AG10803 (cell line): ENCODE measurements at places on chromosomes 7 and 10.
A peak's percentile ranks its signal among the peaks of the same experiment; 100 is the strongest.

GRCh38 chr10:132626761-132627665 lies 89.4 kb downstream of the INPP5A start:
- DNase-seq: no peak

DNA sequence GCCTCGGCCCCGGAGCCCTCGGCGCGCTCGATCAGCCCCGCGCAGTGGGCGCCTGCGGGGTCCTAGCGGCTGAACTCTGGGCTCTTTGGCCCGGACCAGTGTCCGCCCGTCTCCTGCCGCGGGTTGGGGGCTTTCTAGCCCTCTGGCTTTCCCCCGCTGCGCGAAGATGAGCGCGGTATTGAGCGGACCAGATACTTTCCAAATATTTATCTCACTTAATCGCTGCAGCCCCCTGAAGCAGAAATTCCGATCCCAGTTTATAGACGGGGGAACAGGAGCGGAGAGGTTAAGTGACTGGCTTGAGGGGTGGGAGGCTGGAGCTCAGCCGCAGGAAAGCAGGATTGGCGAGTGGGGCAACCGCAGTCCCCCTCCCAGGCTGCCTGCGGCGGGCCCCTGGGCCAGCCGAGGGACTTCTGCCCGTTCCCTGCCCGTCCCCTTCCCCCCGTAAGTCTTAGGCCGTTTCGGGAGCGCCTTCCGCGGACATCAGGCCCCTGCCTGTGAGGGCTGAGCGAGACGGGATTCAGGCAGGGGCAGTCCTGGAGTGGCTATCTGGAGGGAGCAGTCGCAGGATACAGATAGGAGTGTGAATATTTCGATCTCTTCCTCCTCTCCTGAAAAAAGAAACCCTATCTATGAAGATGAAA lies 565 bp downstream of the STRIP2 start:
- DNase-seq: no peak

- DNase-seq: no peak
Observed at GRCh38 chr7:100353685-100354330, 4.1 kb upstream of the PILRB start.

DNA sequence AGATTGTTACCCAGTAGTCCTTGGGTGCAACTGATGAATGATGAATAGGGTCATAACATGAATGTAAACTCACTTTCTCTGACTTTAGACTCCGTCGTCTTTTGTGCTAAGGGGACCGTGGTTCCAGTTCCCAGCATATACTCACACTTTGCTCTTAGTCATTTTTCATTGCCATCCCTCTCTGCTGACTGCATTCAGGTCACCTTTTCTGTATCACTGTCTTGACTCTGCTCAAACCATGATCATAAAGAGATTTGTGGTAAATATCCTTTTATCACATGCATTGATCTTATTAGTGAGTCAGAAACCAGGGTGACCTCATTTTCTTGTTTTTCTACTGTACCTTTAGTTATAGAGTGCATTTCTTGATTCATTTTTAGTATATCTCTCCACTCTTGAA lies 141.1 kb upstream of the AGR3 start:
- DNase-seq: no peak

- DNase-seq: no peak
Observed at GRCh38 chr10:35927341-35927740, 285.2 kb upstream of the FZD8 start.

GRCh38 chr7:80520199-80520598 lies 8.3 kb upstream of the GNAT3 start:
- no peak for DNase-seq

- no peak for DNase-seq
Observed at GRCh38 chr10:68261132-68261856, 29.4 kb upstream of the ATOH7 start.

DNA sequence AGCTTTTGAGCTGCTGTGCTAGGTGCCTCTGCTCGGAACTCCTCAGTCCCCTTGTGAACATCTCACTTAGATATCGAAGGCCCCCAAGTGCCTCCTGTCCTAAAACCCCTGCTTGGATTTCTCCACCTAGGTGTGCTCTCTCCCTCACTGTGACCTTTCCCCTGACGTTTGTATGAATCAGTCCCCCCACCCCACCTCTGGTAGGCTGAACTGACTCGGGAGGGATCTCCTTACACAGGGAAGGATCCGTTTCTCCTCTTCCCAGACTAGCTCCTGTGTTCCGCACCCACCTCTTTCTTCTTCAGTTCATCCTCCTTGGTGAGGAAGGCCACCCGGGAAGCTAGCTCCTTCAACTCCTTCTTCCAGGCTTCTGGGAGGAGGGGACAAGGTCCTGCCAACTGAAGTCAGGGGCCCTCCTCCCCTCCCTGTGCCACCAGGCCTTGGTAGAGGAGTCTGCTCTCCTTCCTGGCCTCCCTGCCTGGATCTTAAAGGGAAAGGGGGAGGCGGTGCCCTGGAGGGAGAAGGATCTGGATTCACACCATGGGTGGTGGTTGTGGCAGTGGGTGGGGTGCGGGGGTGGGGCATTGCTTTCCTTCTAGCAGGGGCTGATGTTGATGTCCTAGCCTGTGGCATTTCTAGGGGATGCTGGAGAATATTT lies 6.8 kb downstream of the TBATA start:
- DNase-seq: no peak

- no peak for DNase-seq
Observed at GRCh38 chr10:129965425-129965808, 1.3 kb upstream of the EBF3 start.

DNA sequence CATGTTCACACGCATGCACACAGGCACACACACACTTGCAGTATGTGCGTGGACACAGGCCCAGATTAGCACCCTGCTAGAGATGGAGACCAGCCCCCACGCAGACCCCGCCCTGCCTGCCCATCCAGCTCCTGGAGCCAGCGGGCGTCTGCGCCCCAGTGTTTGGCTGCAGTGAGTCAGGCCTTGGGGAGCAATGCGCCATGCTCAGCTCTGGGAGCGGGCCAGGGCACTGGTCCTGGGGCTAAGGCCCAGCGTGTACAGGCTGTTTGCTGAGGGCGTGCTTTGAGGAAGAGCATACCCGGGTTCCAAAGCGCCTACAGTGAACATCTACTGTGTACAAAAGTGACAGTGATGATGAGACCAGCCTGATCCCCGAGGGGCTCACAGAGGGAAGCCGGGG lies 16.0 kb upstream of the ELFN1 start:
- DNase-seq: no peak

- peak; percentile 43 for DNase-seq
Observed at GRCh38 chr7:42233171-42233570, 3.8 kb downstream of the GLI3 start.

DNA sequence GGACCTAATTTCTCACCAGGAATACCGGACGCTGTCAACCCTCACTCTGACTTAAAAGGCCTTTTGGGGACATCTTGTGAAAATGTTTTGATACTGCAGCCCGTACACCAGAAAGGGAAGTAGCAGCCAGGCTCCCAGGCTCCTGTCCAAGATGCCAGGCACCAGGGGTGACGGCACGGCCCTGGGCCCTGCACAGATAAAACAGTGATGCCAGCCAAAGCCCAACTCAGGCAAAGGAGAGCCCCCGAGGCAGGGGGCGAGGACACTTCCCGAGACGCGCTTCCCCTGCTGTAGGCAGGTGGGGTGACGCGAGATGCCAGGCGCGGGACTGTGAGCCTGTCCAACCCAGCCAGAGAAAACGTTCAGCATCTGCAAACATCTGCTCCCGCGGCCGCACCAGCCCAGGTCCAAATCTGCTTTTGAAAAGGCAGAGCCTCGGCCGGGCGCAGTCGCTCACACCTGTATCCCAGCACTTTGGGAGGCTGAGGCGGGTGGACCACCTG lies 15.7 kb downstream of the ZFAND2A start:
- peak; percentile 50 for DNase-seq

DNA sequence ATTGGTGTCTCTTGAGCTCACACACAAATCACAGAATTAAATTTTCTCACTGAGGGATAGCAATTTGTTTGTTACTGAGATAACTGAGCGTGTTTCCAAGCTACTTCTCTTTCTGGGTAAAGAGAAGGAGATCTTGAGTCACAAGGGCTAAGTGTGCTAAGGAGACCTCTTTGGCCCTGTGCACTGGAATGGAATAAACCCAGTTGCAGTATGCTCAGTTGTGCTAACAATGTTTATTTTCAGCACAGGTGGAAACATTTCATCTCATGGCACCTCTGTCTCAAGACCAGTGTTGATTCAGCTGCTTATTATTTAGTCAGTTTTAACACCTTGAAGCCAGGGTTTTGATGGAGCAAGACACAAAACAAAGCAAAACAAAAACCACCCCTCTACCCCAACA lies 22.5 kb upstream of the UBE2H start:
- no peak for DNase-seq

DNA sequence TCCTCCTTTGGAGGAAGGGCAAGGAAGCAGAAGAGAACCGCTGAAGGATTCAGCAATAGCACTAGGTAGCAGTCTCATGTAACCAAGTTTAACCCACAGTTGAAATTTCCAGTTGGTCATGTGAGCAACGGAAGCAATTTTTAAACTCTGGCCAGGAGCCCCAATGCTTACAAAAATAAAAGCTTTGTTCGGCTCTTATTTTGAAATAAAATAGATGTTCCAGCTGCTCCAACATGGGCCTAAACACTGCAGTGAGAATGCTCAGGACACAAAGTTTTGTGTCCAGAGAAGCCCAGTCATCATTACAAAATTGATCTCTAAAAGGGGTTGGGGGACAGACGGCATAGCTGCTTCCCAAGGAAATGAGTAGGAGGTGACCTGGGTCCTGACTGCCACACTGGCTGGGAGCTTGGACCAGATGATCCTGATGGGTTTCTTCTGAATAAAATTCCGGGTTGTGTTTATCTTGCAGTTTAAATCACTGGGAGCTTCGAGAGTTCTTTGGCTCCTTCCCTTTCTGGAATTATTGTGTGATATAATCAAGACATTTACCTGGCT lies 452 bp upstream of the TMEM140 start:
- peak; percentile 49 for DNase-seq

DNA sequence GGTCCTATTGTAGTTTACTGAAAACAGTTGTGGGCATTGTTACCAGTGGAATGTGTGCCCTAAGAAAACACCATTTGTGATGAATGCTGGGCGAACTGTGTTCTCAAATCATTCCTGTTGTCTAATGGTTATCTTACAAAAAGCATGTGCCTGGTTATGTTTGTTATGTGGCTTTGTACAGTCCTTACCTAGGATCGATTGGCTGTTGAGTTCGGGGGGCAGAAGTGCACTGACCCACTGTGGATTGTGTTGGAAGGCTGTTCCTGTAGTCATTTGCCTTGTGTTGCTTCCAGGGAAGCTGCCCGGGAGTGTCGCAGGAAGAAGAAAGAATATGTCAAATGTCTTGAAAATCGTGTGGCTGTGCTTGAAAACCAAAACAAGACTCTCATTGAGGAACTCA lies 84.3 kb downstream of the CREM start:
- no peak for DNase-seq

DNA sequence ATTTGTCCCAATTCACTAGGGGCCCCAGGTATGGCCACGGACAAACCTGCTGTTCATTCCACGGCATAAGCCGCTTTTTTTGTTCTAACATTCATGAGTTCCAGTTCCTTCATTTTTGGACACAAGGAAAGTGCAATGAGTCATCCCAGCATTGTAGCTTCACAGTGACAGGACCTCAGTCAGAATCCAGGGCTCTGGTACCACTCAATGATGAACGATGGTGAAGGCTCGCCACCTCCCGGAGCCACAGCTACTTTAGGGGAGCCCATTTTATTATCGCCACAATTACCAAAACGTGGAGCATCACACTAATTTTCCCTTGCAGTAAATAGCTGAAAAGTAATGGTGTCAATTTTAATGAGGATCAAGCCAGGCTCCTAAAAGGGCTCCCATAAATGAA lies 62.9 kb downstream of the FGFR2 start:
- DNase-seq: no peak

- no peak for DNase-seq
Observed at GRCh38 chr7:56811081-56811480, 321.2 kb downstream of the ZNF479 start.

- no peak for DNase-seq
Observed at GRCh38 chr10:95405655-95406054, 114.9 kb upstream of the PDLIM1 start.

- DNase-seq: no peak
Observed at GRCh38 chr7:128959296-128959695, 21.6 kb downstream of the IRF5 start.

GRCh38 chr10:13019280-13019679 lies 17.8 kb upstream of the CCDC3 start:
- DNase-seq: no peak

DNA sequence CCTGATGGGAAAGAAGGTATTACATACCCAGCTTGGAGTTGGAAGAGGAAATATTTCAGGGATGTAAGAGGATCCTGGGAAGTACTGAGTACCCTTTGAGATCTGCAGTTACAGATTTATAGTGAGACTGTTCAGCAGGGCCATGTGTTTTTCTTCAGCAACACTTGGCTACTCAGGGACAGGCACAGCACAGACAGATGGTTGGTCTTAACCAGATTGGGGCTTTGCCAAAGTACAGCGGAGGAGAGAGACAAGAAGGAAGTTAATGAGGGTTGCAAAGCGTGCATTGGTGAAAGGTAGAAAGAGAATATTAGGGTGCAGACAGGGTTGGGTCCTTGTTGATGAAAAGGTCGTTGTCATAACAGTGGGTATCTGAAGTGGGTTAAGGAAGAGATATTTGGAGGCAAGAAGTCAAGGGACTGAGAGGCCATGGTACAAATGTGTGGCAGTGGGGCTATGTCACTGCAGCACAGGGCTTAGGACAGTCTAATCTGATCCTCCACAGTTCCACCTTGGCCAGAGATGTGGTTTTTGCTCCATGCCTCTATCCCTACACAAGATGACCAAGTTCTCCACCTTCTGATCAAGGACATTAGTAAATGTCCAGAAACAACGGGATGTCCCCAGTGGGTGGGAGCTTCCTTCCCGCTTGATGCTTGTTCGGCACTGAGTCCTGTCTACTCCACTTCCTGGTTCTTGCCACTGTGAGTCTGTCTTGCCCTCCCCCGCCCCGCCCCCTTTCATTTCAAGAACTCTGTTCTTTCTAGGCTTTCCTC lies 18.9 kb upstream of the DNAJC1 start:
- DNase-seq: peak; percentile 13

DNA sequence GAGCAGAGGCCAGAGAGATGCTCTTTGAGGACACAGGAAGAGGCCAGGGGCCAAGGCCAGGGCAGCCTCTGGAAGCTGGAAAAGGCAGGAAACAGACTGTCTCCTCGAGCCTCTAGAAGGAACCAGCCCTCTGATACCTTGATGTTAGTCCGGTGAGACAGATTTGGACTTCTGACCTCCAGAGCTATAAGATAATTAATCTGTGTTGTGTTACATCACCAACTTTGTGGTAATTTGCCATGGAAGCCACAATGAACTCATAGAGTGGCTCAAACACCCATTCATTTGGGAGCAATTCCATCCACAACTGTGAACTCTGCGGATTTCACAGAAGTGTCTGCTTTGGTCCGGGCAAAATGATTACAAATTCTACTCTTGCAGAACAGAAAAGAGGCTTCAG lies 48.7 kb downstream of the OAT start:
- DNase-seq: no peak

GRCh38 chr7:3041986-3042675 lies 1.5 kb downstream of the CARD11 start:
- no peak for DNase-seq

GRCh38 chr7:27576360-27576944 lies 86.2 kb downstream of the HIBADH start:
- peak; percentile 35 for DNase-seq

GRCh38 chr7:30617359-30617758 lies 22.7 kb downstream of the GARS1 start:
- no peak for DNase-seq
